Activated T-helper 9 cell treated with anti-CD3 and anti-CD28 coated beads, Interleukin-2, amount 50 U/mL, for 16 hours (primary cell): ENCODE measurements at places on chromosomes 7 and 10.

DNA sequence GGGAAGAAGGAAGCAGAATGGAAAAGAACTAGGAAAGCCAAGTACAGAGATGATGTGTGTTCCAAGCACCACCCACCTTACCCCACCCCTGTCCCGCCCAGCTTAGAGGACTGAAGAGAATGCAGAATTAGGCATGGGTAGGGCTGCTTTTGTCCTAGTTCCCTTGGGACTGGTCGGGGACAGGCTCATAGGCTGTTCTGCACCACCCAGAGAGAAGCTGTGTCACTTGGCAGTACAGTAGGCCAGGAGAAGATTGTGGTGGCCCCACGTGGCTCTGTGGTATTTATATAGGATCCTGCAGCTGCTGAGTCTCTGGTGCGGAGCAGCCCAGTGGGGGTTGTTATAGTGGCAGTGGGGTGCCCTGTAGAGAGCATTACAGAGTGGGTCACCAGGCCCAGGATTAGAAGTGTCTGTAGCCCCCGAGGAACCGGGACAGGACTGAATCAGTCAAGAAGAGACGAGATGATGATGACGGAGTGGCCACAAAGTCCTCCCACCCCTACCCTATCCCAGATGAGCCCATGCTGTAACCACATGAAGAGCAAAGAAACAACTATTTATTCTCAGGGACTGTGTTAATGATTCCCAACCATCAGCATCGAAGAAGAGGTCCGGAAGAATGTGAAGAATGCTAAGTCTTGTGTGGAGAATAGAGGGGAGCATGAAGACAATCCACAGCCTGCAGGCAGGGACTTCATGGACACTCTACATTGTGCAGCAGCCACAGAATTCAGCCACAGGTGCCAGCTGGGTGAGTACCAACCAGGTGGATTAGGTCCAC, 88.9 kb downstream of the C1GALT1 start:
- no peak for DNase-seq

DNA sequence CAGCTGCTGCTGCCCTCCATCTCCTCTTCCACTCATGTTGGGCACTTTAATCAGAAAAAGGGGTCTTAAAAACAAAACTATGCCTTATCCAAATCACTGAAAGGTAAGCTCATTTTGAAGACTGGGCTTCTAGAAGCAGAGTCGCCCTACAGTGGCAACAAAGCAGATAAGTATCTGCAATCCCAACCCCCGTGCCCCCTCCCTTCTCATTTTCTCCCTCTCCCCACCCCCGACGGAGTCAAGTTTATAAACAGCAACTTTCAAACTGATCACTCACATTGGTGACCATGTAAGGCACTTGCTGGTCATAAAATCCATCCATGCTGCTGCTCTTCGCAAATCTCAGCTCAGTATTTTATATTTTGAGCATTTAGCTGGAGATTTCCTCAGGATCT, 738 bp downstream of the ETV1 start:
- DNase-seq = no peak

DNA sequence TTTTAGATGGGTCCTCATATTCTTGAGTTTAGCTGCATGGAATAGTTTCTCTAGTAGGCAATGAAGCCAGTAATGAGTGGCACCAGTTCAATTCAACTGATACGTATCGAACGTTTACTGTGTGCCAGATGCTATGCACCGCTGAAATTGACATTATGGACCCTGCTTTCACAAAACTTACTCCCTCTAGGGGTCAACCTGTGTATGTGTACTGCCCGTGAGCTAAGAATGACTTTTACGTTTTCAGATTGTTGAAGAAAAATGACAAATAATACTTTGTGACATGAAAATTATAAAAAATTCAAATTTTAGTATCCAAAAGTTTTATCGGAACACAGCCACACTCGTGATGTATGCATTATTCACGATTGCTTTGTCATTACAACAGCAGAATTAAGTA, 95.5 kb downstream of the ZMYND11 start:
- no peak for DNase-seq

GRCh38 chr7:99105756-99106155, 38.2 kb downstream of the SMURF1 start:
- no peak for DNase-seq

DNA sequence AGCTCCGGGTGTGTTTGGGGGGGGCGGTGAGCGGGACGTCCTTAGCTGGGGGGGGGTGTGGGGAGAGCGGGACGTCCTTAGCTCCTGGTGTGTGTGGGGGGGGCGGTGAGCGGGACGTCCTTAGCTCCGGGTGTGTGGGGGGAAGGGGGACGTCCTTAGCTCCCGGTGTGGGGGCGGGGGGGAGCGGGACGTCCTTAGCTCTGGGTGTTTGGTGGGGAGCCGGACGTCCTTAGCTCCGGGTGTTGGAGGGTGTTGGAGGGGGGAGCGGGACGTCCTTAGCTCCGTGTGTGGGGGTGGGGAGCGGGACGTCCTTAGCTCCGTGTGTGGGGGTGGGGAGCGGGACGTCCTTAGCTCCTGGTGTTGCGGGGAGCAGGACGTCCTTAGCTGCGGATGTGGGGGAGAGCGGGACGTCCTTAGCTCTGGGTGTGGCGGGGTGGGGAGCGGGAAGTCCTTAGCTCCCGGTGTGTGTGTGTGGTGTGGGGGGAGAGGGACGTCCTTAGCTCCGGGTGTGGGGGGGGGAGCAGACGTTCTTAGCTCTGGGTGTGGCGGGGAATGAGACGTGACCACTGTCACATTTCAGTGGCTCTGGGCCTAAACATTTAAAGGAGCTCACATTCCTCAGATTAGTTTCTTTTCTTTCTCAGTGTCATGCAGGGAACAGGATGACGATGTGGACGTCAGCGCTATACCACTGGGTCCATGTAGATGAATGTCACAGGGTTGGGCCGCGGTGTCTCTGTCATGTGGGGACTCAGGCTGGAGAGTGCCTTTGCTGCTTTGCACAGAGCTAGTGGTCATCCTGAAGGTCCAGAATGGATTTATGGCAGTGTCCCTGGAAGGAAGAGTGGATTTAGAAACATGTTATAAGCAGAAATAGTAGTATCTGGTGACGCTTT, 7.5 kb downstream of the DYNC2I1 start:
- DNase-seq = no peak

DNA sequence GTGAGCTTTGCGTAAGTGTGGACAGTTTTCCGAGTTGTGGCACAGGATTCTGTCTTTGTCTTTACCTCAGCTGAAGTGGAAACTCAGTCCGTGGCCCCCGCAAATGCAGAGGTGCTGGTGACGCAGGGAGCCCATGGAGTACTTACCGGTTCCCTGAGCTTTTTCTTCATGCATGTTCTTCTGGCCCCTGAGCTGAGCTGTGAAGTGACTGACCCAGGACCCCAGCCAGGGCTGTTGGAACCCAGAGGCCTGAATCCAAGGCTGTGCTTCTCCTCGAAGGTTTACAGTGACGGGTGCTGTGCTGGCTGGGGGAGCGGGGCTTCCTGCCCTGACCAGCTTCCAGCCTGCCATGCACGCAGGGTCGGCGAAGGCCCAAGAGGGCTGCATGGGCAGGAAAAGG, 223.5 kb downstream of the GLRX3 start:
- DNase-seq = no peak

DNA sequence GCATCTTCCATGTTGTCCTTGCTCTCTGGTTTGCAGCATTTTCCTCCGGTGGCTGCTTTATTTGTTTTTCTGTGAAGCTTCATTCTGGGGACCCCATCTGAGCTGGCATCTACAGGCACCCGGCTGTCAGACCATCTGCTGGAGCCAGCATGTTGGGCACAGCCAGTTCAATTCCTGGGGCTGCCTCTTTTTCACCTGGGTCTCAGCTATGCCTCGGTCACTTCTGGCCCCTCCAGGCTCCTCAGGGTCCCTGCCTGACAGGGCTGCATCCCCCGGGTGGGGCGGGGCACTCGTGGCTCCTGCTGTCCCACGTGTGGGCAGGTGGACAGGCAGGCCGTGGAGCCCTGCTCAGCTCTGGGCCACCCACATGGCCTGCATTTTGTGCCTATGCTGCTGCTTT, 8.1 kb downstream of the SCART1 start:
- no peak for DNase-seq

- no peak for DNase-seq
Observed at GRCh38 chr7:155184923-155185322, 112.8 kb upstream of the INSIG1 start.

DNA sequence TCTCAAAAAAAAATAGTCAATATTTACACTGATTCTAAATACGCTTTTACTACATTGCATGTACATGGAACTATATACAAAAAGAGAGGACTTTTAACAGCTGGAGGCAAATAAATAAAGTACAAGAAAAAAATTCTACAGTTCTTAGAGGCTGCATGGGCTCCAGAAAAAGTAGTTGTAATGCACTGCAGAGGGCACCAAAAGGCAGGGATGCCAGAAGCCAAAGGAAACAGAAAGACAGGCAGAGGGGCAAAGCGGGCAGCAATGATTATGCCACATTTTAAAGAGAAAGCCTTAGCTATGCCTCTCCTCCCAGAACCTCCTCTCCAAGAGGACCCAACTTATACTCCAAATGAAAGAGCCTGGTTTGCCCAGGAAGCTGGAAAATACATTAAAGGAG, 11.6 kb upstream of the ADCK2 start:
- no peak for DNase-seq

DNA sequence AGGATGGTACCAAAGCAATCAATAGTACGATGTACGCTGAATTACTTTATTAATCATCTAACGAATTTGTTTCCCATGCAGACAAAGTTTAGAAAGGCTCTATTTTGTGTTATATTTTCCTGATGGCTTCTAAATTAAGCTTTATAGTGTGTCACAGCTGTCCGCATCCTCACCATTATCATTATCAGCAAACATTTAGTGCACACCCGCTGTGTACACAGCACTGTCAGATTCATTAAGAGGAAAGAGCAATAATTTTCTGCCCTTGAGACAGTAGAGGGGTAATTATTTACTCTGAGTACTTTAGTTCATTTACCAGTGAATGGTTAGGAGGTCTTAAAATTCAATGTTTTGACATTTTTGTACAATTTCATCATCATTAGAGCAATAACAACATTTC, 233.3 kb upstream of the PTPRZ1 start:
- DNase-seq = no peak

GRCh38 chr10:71133710-71134686, 78.4 kb upstream of the UNC5B start:
- DNase-seq = no peak

DNA sequence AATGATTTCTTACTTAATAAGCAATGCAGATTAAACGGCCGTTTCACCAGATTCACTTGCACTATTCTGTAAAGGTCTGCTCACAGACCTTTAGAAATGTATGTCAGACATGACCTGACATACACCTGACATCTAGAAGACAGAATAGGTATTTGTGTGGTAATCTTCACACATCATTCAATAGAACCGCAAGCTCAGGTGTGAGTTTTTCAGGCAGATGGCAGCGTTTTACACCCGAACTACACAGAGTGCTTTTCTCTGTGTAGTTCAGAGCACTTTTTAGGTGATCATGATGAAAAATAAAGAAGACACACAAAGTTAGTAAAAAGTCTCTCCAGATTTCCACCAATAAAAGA, 63.2 kb downstream of the PRKCQ start:
- DNase-seq = no peak

- DNase-seq = no peak
Observed at GRCh38 chr10:128003521-128003920, 96.6 kb downstream of the PTPRE start.

GRCh38 chr7:150945853-150946420, 32.2 kb downstream of the KCNH2 start:
- DNase-seq = no peak

GRCh38 chr10:119750391-119751230, 24.8 kb downstream of the INPP5F start:
- peak; percentile 21 for DNase-seq

GRCh38 chr7:29299086-29299485, 104.5 kb downstream of the CHN2 start:
- DNase-seq = no peak

DNA sequence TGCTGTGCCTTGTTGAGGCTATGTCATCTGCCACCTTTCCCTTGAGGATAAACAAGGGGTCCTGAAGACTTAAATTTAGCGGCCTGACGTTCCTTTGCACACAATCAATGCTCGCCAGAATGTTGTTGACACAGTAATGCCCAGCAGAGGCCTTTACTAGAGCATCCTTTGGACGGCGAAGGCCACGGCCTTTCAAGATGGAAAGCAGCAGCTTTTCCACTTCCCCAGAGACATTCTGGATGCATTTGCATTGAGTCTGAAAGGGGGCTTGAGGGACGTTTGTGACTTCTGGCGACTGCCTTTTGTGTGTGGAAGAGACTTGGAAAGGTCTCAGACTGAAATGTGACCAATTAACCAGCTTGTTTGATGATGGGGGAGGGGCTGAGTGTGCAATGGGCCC, 52.5 kb downstream of the VWA2 start:
- no peak for DNase-seq

DNA sequence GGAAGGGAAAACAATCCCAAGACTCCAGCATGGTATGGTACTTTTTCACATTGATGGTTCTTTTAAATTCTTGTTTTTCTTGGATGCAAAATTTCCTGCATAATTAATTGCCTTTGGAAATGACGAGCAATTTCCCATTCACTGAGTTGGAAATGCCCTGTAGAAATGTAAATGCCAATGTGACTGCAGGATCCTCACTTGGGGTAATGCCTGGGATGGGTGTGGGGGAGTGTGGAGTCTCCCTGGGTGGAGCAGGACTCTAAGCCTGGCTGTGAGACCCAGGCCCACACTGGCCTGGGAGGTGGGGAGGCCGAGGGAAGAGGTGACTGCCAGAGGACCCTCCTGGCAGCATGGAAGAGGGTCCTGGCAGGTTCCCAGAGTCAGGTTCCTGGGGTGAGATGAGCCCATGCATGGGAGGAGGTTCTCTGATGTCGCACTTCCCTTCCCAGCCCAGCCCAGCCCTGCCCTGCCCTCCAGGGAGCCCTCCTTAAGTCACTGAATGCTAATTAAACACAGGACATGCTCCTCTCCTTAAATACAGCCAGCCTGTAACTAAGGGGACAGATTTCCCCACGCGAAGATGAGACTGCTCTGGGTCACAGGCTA, 157.9 kb downstream of the GFRA1 start:
- DNase-seq = no peak

- DNase-seq = no peak
Observed at GRCh38 chr7:39405581-39405980, 160.6 kb upstream of the YAE1 start.

DNA sequence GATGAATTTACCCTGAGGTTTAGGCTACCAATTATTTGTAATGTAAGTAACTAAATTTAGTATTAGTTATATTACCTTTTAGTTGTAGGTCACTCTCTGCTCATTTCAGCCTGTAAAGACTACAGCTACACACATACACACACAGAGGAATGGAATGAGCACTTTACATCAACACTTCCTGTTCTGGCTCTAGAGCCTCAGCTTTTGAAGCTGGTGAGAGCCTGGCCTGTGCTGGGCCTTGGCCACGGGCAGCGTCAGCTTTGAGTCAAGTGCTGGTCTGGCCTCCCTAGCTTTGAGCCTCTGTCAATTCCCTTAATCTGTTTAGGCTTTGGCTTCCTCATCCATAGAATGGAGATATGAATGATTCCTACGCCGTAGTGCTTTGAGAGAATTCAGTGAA, 141.7 kb downstream of the EGFR start:
- no peak for DNase-seq

- no peak for DNase-seq
Observed at GRCh38 chr7:19762631-19763030, 10.8 kb downstream of the TMEM196 start.
